ENCODE measurements at places on chromosomes 3 and 15.

DNA sequence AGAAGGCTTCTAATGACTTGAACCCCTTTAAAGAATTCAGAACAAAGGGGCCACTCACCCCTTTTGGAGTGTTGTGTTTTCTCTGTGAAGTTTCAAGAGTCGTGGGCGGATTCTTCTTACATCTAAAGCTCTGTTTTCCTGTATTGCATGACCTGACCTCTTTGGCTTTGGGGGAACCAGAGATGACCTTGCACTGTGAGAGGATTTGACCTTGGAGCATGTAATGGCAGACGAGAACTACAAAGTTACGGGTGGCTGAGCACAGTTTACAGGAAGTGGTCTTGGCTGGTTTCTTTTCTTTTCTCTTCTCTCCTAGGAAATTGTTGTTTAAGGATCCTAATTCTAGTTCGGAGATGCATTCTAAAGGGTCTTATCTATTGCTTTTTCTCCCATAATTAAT, 6.2 kb upstream of the BDH1 start:
- no peak for DNase-seq

DNA sequence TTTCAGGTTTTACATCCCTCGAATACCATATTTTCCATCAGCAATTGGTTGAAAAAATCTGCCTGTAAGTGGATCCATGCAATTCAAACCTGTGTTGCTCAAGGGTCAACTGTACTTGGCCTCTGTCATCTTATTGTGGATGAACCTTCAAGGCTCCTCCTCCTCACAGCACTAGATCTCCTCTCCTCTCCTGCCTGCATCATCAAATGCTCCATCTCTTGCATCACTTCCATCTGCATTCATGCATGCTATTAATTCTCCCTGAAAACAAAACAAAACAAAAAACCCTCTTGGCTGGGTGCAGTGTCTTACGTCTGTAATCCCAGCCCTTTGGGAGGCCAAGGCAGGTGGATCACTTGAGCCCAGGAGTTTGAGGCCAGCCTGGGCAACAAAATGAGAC, 10.1 kb downstream of the BCL2L10 start:
- no peak for DNase-seq

- no peak for DNase-seq
These were observed 38.8 kb upstream of the LINGO1 start for GRCh38 chr15:77671362-77672056.

- no peak for DNase-seq
These were observed 1.6 kb downstream of the KY start for GRCh38 chr3:134649106-134649705.

GRCh38 chr15:101526442-101526841, 36.9 kb upstream of the PCSK6 start:
- no peak for DNase-seq

DNA sequence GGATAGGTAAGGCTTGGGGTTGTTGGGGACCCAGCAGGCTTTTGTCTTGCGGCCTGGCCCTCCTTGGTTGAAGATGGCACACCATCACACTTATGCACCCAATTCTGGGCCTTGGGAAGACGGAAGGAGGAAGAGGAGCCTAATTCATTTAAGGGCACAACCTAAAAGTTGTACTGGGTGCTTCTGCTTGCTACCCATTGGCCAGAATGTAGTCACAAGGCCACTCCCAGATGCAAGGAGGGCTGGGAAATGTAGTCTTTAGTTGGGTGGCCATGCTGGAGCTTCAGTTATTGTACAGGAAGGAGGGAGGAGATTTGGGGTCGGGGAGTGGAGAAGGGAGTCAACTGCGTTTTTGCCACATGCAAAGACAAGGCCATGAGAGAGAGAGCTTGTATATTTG, 109.2 kb downstream of the TMEM266 start:
- no peak for DNase-seq

DNA sequence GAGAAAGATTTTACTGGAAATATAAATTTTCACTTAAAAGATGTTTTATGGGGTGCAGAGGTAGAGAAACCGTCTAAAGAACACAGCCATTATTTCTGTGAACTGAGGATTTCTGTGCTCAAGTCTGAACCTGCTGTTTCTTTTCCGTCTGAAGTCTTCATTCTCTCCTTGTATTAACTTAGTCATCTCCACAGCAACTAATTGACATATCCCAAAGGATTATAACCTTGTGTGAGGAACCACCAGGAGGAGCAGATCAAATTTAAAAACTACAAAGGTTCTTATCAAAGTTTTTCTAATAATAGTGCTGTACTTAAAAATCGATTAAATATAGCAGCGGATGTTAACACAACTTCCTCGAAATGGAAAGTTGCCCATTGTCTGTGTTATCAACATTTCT, 31.1 kb upstream of the ICE2 start:
- no peak for DNase-seq

GRCh38 chr15:62413153-62413552, 248.1 kb upstream of the C2CD4B start:
- DNase-seq, result no peak

DNA sequence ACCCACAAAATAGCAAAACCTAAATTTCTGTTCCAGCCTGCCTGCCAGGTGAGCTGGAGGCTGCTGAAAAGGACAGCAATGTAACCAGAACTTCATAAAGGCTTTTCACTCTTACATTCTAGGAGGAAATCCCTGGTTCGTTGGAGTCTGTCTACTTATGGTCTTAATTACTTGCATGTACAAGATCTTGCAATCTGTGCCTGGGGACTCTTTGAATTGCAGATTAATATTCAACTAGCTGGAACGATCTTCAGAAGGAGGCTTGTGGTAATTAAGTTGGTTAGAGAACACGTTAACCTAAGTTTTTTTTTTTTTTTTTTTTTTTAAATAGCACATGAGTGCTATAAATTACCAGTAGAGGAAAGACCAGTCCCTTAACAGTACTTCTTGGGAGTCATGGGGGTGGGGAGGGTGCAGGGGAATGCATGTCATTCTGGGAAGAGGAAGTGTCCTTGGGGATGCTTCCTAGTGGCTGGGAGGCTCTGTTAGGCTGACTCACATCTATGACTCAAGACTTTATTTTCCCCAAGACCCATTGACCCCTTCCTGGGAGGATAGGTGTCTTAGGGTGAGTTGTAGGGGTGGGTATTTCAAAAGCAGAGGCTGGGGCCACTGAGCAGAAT, 139.8 kb downstream of the RAB11A start:
- DNase-seq, result no peak

GRCh38 chr15:95324656-95325055, 1005.8 kb upstream of the NR2F2 start:
- no peak for DNase-seq

- DNase-seq, result no peak
These were observed 68.8 kb upstream of the PRR23E start for GRCh38 chr3:127124120-127124519.

Data from NCI-H2029 treated with DMSO at 0.1 percent for 48 hours (cell line).